Progenitor cell of endocrine pancreas (in vitro differentiated cells): ENCODE measurements at places on chromosomes 1 and 21.

- DNase-seq: no peak
These were observed 38.4 kb downstream of the VCAM1 start for GRCh38 chr1:100757946-100758345.

DNA sequence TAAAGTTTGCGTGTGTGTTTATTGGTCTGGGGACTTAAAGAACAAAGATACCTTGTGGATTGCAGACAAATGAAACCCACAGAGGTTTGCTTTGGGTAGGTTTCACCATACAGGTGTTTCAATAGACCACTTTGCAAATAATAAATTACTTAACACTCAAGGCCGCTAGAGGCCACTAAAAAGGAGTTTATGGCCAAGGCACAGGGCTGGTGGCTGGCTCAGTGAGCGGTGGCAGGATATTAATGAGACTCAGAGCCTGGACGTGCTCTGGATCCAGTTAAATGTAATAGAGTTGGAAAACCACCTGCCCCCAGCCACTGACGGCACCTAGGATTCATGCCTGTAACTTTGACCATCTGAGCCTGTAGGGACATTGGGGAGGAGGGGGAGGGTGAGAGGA, 44.5 kb downstream of the LRRC38 start:
- no peak for DNase-seq

- DNase-seq: no peak
These were observed 268.5 kb downstream of the KCNJ6 start for GRCh38 chr21:37647781-37648180.

- no peak for DNase-seq
These were observed 3.2 kb upstream of the SLC6A9 start for GRCh38 chr1:44034423-44034822.

GRCh38 chr1:239282411-239282810, 104.0 kb upstream of the CHRM3 start:
- DNase-seq: no peak

GRCh38 chr1:234535763-234536515, 57.0 kb upstream of the TARBP1 start:
- no peak for DNase-seq

DNA sequence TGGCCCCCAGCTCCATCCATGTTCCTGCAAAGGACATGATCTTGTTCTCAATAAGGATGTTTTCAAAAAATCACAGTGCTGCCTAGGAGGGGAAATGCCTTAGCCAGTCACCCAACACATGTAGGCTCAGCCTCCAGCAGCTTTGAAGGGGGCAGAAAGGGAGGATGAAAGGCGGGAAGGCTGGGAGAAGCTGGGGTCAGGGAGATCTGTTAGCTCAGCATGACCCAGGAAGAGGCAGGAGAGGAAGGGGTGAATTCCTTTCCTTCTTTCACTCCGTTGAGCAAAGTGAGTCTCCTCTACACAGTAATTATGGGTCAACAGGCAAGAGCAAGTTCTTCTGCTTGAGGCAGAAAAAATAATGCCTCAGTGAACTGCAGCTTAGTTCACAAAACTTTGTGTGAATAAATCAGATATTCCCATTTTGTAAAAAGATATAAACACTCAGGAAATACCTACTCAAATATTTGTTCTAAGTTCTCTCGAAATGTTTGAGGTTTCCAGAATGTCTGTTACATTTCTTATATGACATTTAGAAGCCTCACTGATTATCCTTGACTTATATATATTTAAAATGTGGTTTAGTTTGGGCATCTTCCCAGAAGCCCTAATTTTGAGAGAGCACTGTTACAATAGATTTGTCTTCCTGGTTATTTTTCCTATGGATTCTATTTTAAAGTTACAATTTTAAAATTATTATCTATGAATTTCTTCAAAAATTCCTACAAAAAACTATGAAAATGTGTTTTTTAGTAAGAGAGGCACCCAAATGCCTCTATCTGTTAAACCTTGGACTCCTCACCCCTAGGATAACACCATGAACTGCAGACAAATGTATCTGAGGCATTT, 116.8 kb downstream of the KCNJ6 start:
- no peak for DNase-seq
